Pancreas (tissue), 10 donors: ENCODE measurements at places on chromosomes 2 and 18.
A peak's percentile ranks its signal among the peaks of the same experiment; 100 is the strongest.

DNA sequence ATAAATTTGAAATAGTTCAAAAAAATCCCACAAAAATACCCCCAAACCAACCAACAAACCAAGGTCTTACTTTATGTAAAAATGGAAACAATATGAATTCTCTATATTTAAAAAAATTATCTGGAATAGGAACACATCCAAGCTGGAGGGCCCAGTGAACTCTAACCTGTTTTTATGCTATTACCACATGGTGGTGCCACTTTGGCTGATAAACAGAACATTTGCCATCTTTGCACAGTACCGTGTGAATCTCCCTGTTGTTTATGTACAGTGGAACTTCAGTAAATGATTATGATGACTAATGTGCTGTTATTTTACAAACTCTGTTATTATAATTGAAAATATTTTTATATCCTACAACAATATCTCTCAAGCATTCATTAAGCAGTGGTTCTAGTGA lies 145.3 kb upstream of the SMAD7 start:
- DNase-seq: no peak

DNA sequence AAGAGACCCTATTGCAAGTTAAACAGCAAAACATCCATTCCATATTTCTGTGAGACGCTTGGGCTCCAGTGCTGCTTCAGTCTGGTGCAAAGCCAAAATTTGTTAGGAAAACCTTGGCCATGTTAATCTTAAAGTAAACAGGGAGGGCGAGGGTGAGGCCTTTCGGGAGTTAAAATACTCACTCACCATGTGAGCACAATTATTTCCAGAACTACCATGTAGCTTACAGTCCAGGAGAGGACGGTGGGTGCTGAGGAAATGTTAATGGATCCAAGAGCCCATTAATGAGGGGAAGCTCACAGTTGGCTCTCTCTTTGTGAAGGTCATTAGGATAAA lies 286.4 kb downstream of the SLC8A1 start:
- no peak for DNase-seq

GRCh38 chr2:38740851-38741731 lies 10.1 kb downstream of the SRSF7 start:
- DNase-seq: no peak

- no peak for DNase-seq
These were observed 20.1 kb downstream of the CYB5A start for GRCh38 chr18:74271635-74272034.

- no peak for DNase-seq
These were observed 12.2 kb downstream of the GPATCH11 start for GRCh38 chr2:37096568-37096967.

DNA sequence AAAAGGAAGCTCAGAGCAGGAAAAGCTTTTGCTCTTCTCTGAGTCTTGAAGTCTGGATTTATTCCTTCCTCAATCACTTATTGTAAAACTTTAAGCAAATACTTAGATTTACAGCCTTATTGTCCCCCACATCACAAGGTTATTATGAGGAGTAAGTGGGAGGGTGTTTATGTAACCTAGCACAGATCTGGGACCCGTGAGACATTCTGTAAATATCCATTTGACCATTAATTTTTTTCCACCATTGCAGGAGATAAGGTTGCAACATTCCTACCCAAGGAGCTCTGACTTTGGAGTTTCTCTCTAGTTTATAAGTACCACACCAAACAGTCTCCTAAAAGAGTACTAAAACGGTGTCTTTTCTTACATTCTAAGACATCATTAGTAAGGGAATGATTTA lies 52.1 kb upstream of the CTIF start:
- no peak for DNase-seq

DNA sequence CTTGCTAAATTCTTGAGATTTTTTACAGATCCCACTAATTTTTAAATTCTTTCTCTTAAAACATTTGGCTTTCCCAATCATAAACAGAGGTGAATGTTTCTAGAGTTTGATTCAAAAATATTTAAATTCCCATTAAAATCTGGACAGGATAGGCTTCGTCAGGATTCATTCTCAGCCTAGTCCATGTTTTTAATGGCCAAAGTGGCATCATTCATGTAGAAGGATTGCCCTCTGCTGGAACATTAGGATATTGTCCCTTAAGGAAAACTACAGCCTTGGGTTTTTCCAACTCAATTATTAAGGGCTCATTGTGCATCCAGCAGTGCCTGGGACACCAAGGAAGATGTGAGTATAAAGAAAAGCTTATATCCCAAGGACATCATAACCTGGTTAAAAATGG lies 71.7 kb downstream of the TPGS2 start:
- DNase-seq: no peak

GRCh38 chr2:59584958-59585357 lies 968.5 kb downstream of the BCL11A start:
- no peak for DNase-seq

GRCh38 chr2:146123714-146124113 lies 1603.8 kb upstream of the ZEB2 start:
- no peak for DNase-seq

GRCh38 chr2:1731447-1731962 lies 12.8 kb downstream of the PXDN start:
- DNase-seq: no peak

GRCh38 chr2:238100049-238100820 lies at the start of gene ESPNL:
TSS of gene ESPNL (plus strand) at chr2:238100340. CDS start at chr2:238100420, 80 bp downstream.
- peak; percentile 7 for DNase-seq

- peak; percentile 75 for DNase-seq
These were observed 3.5 kb downstream of the CDK5R2 start for GRCh38 chr2:218962859-218963492.

- no peak for DNase-seq
These were observed 42.4 kb downstream of the SP3 start for GRCh38 chr2:173922760-173923159.

- DNase-seq: no peak
These were observed 43.9 kb upstream of the TACR1 start for GRCh38 chr2:75243219-75243618.

GRCh38 chr18:74796841-74797576 lies 199.3 kb downstream of the ZNF407 start:
- DNase-seq: no peak

GRCh38 chr18:62720766-62721613 lies 5.6 kb downstream of the PHLPP1 start:
- no peak for DNase-seq

DNA sequence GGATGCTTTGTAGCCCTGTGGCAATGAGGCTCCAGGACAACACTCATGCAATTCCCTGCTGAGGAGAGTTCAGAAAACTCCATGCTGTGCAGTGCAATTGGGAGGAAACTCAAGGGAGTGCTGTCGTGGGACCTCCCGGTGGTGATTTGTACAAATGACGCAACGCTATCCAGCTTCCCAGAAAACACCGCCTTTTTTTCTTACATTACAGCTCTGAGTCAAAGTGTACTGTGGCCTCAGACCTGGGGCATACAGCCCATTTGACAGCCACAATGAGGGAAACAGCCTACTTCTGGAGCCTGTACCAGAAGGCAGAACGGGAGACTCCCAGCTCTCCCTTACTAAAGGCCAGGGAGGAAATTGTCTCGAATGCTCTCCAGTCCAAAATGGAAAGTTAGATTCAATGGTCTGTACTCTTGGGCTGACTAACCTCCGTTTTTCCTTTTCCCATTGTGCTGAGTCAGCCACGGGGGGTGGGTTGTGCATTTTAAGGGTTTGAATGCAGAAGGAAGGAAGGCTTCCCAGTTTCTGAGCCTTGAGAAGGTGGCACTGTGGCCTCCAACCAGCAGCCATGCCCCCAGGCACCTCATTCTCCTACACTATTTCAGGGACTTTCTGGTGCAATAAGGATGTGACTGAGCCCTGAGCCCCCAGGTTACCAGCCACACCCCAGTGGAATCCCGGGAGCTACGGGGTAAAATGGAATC lies 16.4 kb upstream of the CYP1B1 start:
- no peak for DNase-seq

- DNase-seq: no peak
These were observed 27.4 kb downstream of the YES1 start for GRCh38 chr18:784470-785172.

DNA sequence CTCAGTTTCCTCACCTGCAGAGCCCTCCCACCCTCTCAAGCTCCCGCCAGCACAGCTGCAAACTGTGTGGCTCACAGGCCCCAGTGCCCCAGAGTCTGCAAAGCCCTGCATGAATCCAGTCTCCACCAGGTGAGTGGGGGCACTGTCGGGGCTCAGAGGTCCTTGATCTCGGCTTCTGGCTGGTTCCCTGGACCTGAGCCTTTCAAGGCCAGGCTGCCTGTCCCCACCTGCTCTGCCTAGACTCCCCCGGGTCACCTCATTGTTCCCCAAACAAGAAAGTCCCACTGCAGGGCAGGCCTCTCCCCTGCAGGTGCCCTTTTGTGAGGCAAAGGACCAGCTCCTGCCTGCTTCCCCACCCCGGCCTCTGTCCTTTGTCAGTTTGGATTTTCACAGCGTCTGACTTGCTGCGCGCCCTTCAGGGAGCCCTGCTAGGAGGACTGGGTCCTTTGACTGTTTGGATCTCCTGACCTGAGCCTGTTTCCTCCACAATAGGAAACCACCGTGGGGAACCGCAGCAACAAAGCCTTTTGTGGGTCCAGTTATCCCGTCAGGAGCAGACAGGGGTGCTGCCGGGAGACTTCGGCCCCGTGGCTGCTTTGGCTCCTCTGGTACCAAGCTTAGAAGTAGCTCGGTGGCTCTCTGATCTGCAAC lies 200.5 kb upstream of the HDAC4 start:
- DNase-seq: peak; percentile 36

DNA sequence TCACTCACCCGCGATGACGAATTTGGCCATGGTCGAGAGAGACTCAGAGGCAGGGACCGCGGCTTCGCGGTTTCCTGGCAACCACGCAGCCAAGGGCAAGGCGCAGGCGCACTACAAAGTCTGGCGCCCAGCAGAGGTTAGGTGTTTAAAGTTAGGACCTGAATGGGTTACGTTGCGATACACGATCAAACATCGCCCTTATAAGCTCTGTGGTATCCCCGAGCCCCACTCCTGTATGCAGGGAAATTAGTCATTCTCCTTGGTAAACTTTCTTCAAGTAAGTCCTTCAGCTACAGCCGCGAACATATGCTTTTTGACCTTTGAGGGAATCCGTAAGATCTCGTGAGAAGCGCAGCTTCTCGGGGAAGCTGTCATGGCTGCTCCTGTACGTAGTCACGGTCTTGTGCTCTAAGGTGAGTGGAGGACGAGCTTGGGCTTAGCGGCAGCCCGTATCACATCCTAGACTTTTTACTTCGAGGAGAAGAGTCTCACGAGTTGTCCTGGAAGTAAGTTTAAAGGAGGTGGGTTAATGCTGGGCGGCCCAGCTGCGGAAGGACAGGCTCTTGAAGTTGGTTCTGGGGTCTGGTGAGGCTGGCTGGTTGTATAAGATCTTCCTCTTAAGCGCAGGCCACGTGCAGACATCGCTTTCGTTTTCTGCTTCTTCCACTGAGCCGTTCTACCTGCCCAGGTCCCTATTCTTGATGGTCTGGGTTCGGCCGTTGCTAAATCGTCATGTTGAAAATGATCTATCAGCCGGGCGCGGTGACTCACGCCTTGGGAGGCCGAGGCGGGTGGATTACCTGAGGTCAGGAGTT lies at the start of the genes FASTKD2 and MDH1B:
Gene FASTKD2 (plus strand): TSS at position 365 of the 815 bp plus-strand sequence. CDS start 1,088 bp downstream, outside the sequence.
Gene MDH1B (minus strand): TSS at position 87 of the 815 bp plus-strand sequence. CDS start 57 bp downstream, at position 30.
- peak; percentile 82 for DNase-seq

- DNase-seq: no peak
These were observed 295.7 kb upstream of the SESTD1 start for GRCh38 chr2:179560257-179560735.

DNA sequence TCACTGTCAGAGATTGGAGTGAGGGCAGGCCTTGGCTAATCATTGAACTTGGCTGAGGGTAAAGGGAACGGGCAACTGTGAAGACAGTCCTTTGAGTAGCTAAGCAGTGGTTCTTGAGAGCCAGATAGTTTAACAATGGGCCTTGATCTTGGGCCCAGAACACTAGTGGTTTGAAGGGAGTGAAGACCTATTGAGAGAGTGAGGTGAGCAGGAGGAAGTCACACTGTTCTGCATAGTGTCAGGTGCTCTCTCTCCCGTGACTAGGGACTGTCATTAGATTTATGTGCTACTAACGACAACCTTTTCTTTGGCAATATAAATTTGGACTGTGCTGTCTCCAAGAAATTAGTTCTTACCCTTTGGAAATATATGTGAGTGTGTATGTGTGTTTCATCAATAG lies 44.6 kb upstream of the ALMS1 start:
- no peak for DNase-seq

DNA sequence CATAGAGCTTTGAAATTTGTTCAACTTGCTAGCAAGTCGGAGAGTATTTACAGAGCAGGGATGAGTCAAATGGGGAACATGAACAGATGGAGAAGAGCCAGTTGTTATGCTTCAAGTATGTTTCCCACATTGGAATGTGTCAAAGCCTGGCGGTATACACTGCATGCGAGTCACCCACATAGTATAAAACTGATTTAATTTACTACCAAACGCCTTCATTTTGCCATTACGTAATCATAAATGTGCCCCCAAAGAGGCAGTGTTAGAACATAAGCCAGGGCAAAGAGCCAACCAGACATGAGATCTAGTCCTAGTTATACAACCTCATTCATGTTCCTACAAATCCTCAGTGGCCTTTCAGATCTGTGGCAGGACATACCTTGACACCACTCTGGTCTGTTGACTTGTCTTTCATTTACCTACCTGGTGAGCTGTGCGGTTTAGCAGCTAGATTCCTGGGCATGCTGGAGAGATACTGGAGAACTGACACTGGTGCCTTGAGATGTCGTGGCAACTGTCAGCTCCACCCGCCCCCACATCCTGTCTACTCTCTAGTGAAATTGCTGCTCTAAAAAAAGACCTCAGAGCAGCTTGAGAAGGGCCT lies 21.7 kb upstream of the NRP2 start:
- DNase-seq: no peak

DNA sequence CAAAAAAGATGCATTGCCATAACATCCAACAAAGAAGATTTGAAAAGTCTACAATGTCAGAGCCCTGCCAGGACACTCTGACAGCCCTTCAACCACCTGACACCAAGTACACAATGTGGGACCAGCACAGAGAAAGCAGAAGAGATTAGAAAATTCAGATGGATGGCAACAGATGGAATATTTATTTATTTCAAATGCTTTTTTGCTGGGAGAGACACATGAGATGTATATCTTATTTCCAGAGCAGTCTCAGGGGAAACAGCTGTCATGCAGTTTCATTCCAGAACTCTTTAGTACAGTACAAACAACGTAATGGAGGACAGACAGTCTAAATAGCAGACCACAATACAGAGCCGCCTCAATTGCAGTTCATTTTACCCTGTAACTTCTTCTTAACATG lies 110.1 kb downstream of the MAIP1 start:
- DNase-seq: no peak

GRCh38 chr2:65931056-65931455 lies 498.7 kb upstream of the SPRED2 start:
- DNase-seq: no peak
